Endothelial cell of umbilical vein (primary cell): ENCODE measurements at places on chromosomes 11 and 22. TPM values are rescaled to one million over a fixed set of nuclear protein-coding genes. Genes with fewer than 3 reads are reported as not detected.

The CDPF1 gene
- total RNA-seq, result 8.5 and 9.7 TPM in 2 replicates

The MLC1 gene
- total RNA-seq, result not detected in 2 replicates

The TKFC gene
- total RNA-seq, result 28.6 and 30.8 TPM in 2 replicates

The RASGRP2 gene
- total RNA-seq, result 1.1 and 2.3 TPM in 2 replicates

The SMTNL1 gene
- not detected in 2 replicates for total RNA-seq

The UBQLNL gene
- total RNA-seq, result 0.28 and 0.33 TPM in 2 replicates

The HBG2 gene
- not detected in 2 replicates for total RNA-seq

The MOGAT2 gene
- not detected in 2 replicates for total RNA-seq

The ANO9 gene
- 0.12 TPM in 1 of 2 replicates, not detected in the other for total RNA-seq

The C11orf86 gene
- total RNA-seq, result not detected in 2 replicates

The MFRP gene
- not detected in 2 replicates for total RNA-seq

The USP47 gene
- total RNA-seq, result 38.0 and 41.5 TPM in 2 replicates

The TTC28 gene
- 45.7 and 51.1 TPM in 2 replicates for total RNA-seq

The GAL3ST1 gene
- total RNA-seq, result not detected in 2 replicates

The RAB39A gene
- total RNA-seq, result not detected in 2 replicates

The OR51E2 gene
- total RNA-seq, result not detected in 2 replicates

The ANO5 gene
- 0.46 and 1.3 TPM in 2 replicates for total RNA-seq

The NEFH gene
- 0.09 and 1.5 TPM in 2 replicates for total RNA-seq

The ARAP1 gene
- total RNA-seq, result 66.2 and 78.3 TPM in 2 replicates

The DENND6B gene
- 2.9 and 5.9 TPM in 2 replicates for total RNA-seq

The PKP3 gene
- total RNA-seq, result 0.27 and 0.30 TPM in 2 replicates

The KRTAP5-9 gene
- total RNA-seq, result 0.30 TPM in 1 of 2 replicates, not detected in the other

The TUB gene
- 3.9 and 4.9 TPM in 2 replicates for total RNA-seq

The UBASH3B gene
- total RNA-seq, result 38.1 and 38.8 TPM in 2 replicates

The NRIP3 gene
- total RNA-seq, result 8.4 and 9.9 TPM in 2 replicates
